ENCODE measurements at places on chromosomes 5 and 9.

DNA sequence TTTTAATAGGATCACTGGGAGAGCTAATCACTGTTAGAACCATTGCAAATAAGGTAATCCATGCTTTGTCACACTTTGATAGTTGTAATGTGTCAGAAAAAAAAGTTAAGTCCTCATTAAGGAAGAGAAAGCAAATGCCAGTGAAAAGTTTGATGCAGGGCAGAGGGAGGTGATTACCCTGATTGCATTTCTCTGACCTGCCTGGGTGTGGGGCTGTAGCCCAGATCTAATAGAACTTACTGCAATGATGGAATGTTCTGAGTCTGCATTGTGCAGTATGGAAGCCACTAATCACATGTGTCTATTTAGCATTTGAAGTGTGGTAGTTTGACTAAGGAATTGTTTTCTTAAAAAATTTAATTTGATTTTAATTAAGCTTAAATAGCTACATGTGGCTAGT is 202.7 kb downstream of the ATP10B start:
- no peak for DNase-seq

DNA sequence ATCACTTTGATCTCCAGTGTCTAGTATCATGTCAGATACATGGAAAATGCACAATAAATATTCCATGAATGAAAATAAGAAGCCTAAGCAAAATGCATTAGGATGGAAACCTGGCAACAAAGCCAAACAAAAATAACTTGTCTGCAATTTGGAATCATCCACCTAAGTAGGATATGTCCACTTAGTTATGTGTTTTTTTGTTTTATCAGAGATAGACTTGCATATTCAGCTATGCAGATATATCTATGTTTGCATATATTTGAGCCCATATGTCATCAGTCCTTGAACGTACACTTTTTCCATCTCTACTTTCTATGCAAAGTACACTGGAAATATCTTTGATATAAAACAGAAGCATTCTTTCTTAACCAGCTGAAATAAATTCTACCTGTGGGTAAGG is 707.1 kb downstream of the EFNA5 start:
- no peak for DNase-seq

- DNase-seq, result no peak
Observed at GRCh38 chr5:139744471-139745131, 51.0 kb upstream of the PSD2 start.

DNA sequence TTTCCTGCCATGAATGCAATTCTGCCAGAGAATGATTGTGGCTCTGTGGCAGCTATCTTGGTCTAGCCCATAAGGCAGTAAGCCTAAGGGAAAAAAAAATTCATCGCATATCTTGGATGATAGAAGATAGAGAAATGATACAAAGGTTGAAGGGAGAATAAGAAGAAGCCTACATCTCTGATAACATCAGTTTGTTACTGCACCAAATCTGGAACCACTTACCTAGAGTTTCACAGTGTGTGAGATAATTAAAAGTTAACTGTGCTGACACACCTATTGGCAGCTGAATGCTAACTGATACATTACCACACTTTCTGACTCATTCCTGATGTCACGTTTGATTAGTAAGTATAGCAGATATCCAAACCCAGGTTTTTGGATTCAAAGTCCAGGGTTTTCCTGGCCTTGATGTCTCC is 91.6 kb upstream of the TAF11L2 start:
- no peak for DNase-seq

DNA sequence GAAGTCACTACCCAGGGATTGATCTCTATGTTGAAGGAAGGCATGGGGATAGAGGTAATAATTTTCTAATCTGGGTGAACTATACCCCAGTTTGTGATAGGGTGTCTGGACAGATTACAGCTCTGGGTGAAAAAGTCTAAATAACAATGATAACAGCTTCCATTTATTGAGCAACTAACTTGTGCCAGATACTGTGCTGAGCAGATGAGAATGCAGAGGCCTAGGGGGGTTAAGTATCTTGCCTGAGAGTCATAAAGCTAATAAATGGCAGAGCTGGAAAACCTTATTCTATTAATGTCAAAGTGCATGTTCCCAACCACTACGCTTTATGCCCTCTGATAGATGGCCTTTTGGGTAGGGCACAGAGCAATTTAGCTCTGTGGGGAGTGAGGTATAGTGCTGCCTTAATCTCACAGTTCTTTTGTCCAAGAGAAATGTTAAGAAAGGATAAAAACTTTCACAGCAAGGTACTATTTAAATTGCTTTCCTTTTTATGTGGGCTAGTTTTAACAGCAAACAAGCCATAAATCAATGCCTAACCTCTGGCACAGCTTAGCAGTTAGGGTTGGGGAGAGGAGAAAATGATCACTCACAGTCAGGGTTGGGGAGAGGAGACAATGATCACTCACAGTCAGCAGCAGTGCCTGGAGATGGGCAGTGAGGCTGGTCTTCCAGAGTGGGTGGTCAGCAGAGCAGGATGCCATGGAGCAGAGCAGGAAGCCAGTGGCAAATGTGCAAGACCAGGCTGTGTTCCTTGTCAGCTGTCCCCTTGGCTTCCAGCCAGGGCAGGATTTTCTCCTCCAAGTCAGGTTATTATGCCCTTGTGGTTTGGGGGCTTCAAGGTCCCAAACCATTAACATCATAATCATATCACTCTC is 187.0 kb downstream of the CARTPT start:
- DNase-seq, result no peak

DNA sequence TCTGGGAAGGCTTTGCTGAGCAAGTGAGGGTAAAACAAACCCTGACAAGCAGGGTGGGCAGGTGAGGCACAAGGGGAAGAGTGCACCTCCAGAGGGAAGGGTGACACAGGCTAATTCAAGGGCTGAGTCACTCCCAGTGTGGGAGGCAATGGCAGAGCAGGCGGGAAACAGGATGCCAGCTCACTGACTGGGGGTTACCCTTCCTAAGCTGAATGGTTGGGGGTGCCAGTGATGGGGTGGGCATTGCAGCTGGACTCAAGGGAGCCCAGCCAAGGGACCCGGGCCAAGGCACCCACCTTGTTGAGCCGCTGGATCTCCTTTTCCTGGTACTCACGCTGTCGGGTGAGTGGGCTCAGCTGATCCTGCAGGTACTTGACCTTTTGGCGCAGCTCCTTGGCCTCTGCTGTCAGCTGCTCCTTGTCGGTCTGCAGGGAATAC is 18.4 kb downstream of the GPX3 start:
- no peak for DNase-seq

DNA sequence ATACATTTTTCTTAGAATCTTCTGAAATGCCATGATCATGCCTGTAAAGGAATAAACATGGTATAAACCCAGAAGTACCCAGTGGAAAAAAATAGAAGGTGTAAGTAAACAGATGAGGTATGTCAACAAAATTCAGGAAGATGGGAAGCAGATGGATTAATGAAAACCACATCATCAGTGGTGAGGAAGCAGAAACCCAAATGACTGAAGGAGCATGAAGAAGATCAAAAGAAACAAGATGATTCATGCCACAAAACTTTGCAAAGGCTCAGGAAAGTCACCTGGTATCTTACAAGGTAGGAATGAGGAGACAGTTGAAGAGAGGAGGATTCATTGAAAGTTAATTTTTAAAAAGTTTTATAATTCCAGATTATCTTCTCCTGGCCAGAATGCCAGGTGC is 132.8 kb upstream of the PAPPA start:
- no peak for DNase-seq

GRCh38 chr9:130672933-130673615 is 8.7 kb downstream of the PRDM12 start:
- no peak for DNase-seq

DNA sequence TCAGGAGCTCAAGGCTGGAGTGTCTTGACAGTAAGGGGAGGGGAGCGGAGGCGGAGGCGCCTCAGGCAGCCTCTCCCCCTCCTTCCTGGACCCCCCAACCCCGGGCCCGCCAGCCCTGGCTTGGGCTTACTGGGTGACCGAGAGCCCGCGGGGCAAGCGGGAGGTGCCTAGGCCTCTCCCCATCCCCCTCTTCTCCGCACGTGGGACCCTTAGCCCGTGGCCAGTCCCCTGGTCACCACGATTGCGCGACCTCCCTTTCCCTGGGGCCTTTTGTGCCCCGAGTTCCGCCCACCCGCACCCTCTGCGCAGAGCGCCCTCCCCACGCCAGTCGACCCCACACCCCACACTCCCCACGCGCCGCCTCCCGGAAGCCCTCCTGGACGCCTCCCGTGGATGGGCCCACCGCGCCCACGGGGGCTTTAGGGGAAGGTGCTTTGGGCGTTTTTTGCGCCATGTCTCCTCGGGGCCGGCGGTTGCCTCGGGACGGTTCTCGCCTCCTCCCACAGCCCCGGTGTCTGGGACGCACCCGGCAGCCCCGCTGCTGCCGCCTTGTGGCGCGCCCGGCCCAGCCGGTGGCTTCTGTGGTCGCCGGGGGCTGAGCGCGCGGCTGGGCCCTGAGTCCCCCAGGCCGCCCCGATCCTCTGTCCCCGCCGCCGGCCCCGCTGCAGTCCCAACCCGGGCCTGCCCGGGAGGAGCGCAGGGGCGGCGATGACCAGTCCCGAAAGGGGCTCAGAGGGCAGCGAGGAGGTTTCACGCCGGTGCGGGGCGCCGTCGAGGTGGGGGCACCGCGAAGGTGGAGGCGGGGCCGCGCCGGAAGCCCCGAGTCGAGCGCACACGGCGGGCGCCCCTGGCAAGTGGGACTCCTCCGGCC is 3.2 kb downstream of the TOR4A start:
- DNase-seq, result no peak

- DNase-seq, result no peak
Observed at GRCh38 chr5:172117977-172118701, 69.9 kb downstream of the STK10 start.

DNA sequence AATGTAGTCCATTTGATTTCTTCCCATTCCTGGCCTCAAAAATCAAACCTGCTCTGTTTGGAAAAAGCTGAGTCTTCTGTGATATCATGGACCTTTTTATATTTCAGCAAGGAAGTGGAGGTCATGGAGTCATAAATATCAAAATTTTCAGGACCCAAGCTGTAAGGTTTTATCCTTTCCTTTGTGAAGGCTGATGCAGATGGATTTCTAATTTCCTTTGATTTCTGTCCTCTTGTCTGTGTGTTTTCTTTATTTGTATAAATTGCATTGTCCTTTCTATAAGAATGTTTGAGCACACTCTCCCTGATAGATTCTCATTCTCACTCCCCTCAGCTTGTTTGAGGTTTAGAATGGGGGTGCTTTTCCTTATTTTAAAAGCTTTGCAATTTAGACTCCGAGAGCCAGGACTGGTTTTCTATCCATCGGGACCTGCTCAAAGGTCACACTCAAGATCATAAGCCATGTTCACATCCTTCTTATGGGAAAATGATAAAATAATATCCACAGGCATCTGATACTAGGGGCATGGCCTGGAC is 127.4 kb upstream of the TMEM161B start:
- DNase-seq, result no peak

- DNase-seq, result no peak
Observed at GRCh38 chr9:88536951-88537760, 2.2 kb downstream of the NXNL2 start.

DNA sequence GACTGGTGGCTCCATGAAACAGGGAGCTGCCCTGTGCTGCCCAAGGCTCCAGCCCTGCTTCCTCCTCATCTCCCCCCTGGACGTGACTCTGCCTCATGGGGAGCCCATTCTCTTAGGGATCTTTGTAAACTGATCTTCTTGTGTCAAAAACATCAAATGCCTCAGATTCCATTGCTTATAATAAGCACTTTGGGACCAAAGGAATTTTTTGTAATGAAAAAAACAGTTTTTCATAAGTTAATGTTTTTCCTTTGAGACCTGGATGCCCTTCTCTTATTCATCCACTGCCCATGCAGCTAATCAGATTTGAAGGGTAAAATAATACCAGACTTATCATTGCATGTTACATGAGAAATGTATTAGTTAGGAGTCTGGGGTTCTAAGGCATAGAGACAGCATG is 41.7 kb downstream of the PALM2AKAP2 start:
- DNase-seq, result no peak

- no peak for DNase-seq
Observed at GRCh38 chr9:35333551-35333950, 156.4 kb upstream of the RUSC2 start.

DNA sequence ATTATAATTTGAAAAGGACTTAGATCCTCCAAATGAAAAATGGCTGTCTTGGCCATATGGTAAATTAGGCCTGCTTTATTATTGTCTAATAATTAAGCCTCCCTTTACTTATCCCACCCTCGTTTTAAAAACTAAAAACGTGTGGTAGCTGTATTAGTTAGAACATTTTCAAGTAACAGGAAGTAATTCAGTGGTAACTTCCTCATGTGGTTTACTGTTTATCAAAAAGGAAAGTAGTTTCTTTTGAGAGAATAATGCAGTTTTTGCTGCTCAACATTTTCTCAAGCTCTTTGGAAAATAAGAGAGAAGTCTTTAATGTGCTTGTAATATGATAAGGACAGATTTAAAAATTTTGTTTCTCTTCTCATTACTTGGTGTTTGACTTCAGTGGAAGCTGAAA is 26.0 kb downstream of the ZCCHC7 start:
- DNase-seq, result no peak

GRCh38 chr9:3181049-3181953 is 337.4 kb upstream of the PUM3 start:
- DNase-seq, result no peak

GRCh38 chr9:136923881-136924280 is 20.7 kb downstream of the FBXW5 start:
- no peak for DNase-seq

DNA sequence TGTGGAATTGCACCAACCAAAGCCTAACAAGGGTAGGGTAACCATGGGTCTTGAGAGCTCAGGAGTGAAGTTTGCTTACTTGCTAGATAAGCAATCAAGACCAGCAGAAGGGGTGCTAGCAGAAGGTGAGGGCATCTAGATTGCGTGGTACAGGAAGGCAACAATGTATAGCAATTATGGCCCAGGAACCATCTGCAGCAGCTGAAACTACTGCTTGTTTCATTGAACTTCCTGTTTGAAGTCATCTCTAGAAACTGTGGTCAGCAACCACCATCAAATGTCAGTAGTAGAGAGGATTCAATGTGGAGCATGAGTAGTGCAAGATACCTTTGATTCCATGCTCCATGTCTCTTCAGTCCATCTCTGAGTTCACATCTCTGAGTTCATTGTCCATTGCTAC is 462.1 kb upstream of the GRAMD2B start:
- no peak for DNase-seq

DNA sequence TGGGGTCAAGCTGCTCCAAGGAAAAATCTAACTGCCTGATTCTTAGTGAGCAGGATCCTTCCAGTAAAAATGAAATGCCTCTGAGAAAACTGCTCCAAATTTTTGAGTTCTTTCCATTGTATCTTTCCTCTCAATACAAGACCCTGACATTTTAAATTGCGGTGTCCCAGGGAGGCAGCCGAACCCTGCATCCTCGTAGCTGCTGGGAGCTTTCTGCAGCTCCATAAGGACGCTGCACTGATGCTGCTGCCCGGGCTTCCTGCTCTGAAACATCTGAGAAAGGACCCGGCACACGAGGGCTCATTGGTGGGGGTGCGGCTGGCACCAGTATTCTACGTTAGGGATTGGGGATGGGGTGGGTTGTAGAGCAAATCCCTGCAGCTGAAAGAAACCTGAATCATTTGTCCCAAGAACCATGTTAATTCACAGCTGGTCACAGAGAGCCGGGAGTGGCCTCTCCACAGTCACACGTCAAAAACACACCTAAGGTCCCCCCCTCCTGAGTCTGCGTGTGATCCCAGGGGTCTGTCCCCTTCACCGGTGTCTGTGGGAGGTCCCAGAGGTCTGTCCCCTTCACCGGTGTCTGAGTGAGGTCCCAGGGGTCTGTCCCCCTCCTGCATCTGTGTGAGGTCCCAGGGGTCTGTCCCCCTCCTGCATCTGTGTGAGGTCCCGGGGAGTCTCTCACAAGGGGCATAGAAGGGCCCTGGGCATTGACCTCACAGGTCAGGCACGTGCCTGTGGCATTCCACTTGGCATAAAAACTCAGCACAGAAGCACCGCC is 63.4 kb upstream of the ZNF354B start:
- DNase-seq, result no peak

GRCh38 chr9:105126226-105126625 is 118.2 kb upstream of the SLC44A1 start:
- no peak for DNase-seq

Measured in activated CD8-positive, alpha-beta memory T cell treated with anti-CD3 and anti-CD28 coated beads for 1 hour (primary cell).